ENCODE measurements at places on chromosomes 12 and 14.

DNA sequence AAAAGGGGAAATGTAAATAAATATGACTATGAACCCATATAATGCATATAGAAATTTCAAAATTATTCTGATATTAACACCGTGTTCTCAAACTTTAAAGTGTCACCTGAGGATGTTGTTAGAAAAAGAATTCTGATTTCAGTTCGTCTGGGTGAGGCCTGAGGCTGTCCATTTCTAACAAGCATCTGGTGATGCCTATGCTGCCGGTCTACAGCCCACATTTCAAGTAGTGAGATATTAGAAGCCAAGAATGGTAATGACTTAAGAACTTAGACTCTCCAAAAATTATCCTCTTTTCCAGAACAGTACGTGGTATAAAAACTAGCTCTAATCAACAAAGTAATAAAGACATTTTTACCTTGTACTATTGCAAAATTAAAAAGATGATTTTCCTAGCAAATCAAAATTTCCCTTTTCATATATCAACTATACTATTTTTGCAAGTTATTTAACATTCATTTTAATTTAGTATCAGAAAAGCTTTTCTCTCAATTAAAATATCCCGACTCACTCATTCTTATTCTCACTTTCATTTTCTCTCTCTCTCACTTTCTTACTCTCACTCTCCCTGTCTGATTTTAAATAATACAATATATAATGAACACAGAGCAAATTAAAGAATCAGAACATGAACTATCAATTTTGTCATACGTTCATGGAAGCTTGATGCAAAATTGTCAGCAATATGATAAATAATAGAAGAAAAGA is 35.0 kb downstream of the PIK3C2G start:
- DNase-seq = no peak

GRCh38 chr12:26037615-26038220 is 79.2 kb downstream of the RASSF8 start:
- DNase-seq = no peak

DNA sequence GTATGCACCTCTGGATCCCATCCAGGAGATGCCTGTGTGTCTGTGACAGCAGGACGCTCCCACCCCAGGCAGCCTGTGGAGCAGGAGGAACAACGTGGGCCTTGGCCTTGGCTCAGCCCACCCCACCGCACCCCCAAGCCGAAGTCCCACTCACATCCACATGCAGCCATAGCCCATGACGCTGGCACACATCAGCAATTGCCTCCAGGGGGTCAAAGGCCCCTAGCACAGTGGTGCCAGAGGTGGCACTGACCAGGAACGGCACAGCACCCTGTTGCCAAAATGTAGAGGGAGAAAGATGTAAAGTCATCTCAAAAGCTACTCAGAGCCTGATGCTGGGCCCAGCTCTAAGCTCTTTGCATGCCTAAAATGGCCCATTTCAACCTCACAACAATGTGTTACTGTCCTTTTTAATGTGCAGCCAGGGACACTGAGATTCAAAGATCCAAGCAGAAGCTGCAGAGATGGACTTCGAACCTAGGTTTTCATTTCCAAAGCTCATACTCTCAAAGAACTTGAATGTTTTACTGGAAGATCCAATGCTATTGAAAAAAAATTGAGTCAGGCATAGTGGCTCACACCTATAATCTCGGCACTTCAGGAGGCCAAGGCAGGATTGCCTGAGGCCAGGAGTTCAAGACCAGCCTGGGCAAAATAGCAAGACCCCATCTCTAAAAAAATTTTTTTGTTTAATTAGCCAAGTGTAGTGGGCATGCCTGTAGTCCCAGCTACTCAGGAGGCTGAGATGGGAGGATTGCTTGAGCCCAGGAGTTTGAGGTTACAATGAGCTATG is 19.2 kb upstream of the ZNF740 start:
- DNase-seq = no peak

GRCh38 chr12:92275443-92276154 is 130.0 kb upstream of the BTG1 start:
- DNase-seq = no peak

GRCh38 chr12:66735275-66735674 is 56.4 kb upstream of the GRIP1 start:
- DNase-seq = no peak

- no peak for DNase-seq
These were observed 939.0 kb upstream of the ATXN7L3B start for GRCh38 chr12:73598626-73599025.

DNA sequence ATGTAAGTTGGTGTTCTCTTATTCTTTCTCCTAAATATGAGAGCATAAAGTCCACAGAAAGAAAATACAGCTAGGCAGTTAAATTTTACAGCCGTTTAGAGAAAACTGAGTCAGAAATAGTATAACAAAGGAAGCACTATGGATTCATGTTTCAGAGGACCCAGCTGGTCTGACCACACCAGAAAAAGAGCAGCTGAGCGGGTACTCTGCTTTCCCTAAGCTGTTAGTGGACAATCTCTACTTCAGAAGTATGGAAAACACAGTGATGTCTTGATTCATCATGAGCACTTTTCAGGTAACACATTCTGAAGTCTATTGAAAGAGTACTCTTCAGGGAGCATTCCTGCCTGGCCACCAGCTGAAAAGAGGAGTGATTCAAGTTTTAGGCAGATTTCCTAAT is 12.4 kb downstream of the PPM1H start:
- no peak for DNase-seq

GRCh38 chr12:82688596-82688995 is 1.9 kb downstream of the TMTC2 start:
- no peak for DNase-seq

All from ureter (tissue), 1 donor.